ENCODE measurements at places on chromosomes 16 and 17.

- no peak for DNase-seq
Measured at GRCh38 chr17:17104036-17104435, 61.8 kb downstream of the MPRIP start.

- no peak for DNase-seq
Measured at GRCh38 chr17:37225465-37225864, 150.3 kb upstream of the C17orf78 start.

DNA sequence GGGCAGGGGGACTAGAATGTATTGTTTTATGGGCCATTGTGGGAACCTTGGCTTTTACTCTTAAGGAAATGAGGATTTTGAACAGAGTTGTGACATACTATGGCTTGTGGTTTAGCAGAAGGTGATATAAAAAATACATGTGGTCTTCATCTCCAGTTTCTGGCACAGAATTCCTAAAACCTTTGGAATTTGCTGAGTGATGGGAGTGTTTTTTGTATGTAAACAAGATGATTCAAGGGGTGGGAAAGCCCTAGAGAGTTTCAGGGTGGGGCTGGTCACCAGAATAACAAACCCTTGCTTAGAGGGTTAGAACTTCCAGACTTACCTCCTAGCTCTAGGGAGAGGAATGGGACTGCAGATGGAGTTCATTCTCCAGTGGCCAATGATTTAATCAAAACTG lies 316.1 kb downstream of the PHKB start:
- no peak for DNase-seq

DNA sequence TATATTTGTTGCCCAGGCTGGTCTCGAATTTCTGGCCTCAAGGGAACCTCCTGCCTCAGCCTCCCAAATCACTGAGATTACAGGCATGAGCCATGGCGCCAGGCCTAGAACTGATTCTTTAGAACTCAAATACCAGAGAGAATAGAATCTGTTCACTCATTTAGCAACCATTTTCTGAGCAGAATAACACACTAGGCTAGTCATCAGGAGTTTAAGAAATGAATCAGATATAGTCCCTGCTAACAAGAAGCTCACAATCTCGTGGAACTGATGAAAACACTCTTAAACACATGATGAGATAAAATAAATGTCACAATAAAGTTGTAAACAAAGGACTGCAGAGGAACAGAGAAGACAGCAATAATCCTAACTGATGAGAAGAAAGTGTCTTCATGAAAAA lies 55.8 kb upstream of the ADCY9 start:
- no peak for DNase-seq

- no peak for DNase-seq
Measured at GRCh38 chr17:58323366-58324055, 5.1 kb downstream of the TSPOAP1 start.

DNA sequence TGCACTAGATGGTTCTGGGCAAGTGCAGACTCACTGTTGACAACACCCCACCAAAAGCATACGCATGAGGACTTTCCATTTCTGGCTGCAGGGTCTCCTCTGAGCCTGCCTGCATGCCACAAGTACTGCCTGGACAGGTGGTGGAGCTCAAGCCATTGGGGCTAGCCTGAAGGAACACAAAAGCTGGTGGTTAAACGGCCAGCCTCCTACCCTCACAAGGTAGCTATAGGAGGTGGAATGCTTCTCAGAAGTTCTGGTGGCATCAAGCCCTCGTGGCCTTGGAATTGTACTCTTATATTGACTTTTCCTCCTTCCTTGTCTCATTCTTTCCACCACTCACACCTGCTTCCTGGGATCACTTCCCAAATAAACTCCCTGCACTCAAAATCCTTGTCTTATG lies 56.6 kb upstream of the BCAR1 start:
- DNase-seq = no peak

- DNase-seq = no peak
Measured at GRCh38 chr17:35404360-35404759, 27.9 kb downstream of the SLFN12 start.

Measured in GDM1 (cell line).